ENCODE measurements at places on chromosomes 11 and 22. TPM values are rescaled to one million over a fixed set of nuclear protein-coding genes. Genes with fewer than 3 reads are reported as not detected.

The HEPHL1 gene
- total RNA-seq, result not detected

The STARD10 gene
- total RNA-seq, result 23.0 TPM

- DNase-seq, result no peak
- no peaks in the 10 kb centered on the region for H3K4me1 ChIP-seq
- peak overlapping the region; percentile 77 for H3K27ac ChIP-seq
- no peak overlapping the region for H3K4me3 ChIP-seq
- no peaks in the 10 kb centered on the region for H3K36me3 ChIP-seq
Observed at GRCh38 chr11:73344191-73344607, 32.0 kb upstream of the RELT start.

DNA sequence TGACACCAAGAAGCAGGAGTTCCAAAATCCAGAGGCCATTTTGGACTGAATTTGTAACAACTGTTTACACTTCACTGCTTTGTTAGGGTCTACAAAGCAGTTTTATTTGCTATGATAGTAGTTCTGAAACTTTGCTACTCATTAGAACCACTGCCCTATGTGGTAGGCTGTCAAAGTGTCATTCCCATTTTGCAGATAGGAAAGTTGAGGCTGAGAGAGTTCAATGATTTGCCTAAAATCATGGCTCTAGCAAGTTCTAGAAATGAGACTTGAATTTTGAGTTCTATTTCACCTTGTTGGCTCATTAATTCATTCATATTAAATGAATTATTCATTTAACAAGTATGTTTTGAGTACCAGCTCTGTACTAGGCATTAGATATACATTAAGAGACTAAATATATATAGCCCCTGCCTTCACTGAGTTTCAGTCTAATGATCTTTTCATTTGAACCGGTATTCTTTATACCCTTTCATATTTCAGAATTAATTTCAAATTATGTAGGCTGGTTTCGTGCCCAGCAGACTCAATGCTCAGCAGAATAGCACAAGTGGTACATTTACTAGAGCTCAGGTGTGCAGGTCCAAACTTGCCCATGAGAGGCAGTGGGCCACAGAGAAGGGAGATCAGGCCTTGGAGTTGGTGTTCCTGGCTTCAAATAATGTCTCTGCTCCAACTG is 93.5 kb downstream of the ME3 start:
- peaks cover 29% of the 10 kb centered on the region for H3K4me1 ChIP-seq
- DNase-seq, result no peak
- H3K27ac ChIP-seq, result peak overlapping the region; percentile 43
- H3K27me3 ChIP-seq, result no peaks in the 10 kb centered on the region
- H3K4me3 ChIP-seq, result no peak overlapping the region

The IL17RA gene
- total RNA-seq, result 17.8 TPM

DNA sequence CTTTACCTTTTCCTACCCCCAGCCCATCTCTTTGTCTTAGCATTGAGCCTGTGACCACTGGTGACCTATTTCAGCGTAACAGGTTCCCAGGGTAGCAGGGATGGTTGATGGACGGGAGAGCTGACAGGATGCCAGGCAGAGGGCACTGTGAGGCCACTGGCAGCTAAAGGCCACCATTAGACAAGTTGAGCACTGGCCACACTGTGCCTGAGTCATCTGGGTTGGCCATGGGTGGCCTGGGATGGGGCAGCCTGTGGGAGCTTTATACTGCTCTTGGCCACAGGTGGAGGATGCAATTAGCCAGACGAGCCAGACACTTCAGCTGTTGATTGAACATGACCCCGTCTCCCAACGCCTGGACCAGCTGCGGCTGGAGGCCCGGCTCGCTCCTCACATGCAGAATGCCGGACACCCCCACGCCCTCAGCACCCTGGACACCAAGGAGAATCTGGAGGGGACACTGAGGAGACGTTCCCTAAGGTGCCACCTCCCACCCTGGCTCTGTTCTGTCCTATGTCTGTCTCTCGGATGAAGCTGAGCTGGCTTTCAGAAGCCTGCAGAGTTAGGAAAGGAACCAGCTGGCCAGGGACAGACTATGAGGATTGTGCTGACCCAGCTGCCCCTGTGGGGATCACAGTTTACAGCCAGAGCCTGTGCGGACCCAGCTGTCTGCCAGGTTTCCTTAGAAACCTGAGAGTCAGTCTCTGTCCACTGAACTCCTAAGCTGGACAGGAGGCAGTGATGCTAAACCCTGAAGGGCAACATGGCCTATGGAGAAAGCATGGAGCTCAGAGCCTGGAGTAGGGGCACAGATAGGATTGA is 29.8 kb downstream of the PIK3IP1 start:
- no peak overlapping the region for H3K27ac ChIP-seq
- H3K27me3 ChIP-seq, result no peaks in the 10 kb centered on the region
- H3K4me1 ChIP-seq, result no peaks in the 10 kb centered on the region
- H3K4me3 ChIP-seq, result no peak overlapping the region
- no peak for DNase-seq

The ZNF280A gene
- not detected for total RNA-seq

The PLEKHB1 gene
- 71.4 TPM for total RNA-seq

DNA sequence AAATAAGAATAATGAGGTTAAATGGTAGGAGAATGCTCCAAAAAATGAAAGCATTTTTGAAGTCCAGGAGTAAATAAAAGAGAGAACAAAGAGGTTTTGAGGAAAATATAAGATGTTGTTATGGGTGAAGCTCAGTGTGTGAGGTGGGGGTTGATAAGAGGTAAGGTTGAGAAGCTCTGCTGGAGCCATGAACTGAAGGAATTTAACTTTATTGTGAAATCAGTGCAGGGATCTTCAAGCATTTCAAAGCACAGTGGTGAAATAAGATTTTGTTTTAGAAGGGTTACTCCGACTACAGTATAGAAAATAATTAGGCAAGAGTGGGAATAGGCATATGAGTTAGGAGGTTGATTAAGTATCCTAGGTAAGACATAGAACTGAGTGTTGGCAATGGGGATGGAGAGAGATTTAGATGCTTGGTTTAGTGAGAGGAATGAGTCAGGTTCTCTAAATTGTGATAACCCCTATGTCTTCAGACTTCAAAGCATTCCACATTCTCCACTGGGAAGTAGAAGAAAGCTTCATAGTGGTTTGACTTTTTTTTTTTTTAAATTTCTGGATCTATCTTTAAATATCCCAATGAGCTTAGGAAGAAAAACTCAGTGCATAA is 403.2 kb downstream of the AASDHPPT start:
- no peak overlapping the region for H3K4me3 ChIP-seq
- H3K36me3 ChIP-seq, result no peaks in the 10 kb centered on the region
- no peak overlapping the region for H3K27ac ChIP-seq

Measured in tibial nerve (tissue), 4 donors.